ENCODE measurements at places on chromosomes 11 and 22.

DNA sequence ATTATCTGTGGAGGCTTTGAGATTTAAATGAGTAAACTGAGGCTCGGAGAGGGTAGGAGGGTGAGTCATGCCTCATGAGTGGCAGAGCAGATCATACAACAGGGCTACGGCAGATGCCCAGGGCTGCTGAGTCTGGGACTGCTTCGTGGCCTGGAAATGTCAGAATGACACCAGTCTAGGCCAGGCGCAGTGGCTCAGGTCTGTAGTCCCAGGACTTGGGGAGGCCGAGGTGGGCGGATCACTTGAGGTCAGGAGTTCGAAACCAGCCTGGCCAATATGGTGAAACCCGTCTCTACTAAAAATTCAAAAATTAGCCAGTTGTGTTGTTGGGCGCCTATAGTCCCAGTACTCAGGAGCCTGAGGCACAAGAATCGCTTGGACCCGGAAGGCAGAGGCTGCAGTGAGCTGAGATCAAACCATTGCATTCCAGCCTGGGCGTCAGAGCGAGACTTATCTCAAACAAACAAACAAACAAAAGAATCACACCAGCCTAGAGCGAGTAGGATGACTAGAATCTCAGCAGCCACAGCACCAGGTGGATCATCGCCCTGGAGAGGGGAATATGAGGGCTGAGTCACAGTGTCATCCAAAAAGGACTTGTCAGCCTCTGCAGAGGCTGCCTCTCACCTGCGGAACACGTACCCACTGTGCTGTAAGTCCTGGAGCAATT is 48.6 kb upstream of the ADA2 start:
- no peak for DNase-seq

- DNase-seq: no peak
These were observed 29.8 kb downstream of the PIK3IP1 start for GRCh38 chr22:31262312-31263133.

DNA sequence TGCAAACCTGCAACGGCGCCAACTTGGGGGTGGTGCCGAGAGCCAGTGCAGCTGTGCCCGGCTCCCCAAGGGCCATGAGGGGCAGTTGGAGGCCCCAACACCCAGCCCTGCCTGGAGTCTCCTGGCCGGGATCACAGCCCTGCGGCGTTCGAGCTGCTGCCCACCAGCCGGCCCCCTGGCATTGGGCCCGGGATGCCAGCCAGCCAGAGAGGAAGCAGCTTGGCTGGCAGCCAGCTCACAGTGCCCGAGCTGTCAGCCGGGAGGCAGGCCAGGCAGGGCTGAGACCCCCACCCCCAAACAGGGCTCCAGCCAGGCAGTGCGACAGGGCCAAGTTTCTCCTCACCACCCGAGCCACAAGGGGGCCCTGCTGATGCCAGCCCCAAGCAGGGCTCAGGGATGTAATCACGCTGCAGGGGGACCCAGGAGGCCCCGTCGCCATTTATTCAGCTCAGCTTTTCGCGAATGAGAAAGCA is 26.0 kb upstream of the TCF20 start:
- no peak for DNase-seq

GRCh38 chr11:45801723-45802315 is 3.1 kb upstream of the SLC35C1 start:
- no peak for DNase-seq

DNA sequence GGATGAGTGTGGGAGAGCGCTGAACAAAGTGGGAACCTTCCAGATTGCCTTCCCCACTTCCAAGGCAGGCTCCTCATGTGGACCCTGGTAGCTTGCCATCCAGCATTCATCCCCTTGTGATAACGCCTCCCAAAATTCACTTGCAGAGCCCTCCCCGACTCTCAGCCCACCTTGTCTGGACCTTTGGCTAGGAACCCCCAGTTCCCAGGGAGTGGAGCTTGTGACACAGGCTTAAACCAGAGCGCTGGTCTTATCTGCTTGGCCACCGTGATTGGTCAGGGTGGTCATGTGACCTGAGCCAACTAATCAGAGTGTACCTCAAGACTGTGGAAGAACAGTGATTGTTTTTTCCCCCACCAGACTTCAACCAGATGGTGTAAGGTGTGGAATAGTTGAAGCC is 9.6 kb upstream of the SLC35C1 start:
- no peak for DNase-seq

GRCh38 chr11:71153005-71153390 is 99.4 kb downstream of the SHANK2 start:
- no peak for DNase-seq

DNA sequence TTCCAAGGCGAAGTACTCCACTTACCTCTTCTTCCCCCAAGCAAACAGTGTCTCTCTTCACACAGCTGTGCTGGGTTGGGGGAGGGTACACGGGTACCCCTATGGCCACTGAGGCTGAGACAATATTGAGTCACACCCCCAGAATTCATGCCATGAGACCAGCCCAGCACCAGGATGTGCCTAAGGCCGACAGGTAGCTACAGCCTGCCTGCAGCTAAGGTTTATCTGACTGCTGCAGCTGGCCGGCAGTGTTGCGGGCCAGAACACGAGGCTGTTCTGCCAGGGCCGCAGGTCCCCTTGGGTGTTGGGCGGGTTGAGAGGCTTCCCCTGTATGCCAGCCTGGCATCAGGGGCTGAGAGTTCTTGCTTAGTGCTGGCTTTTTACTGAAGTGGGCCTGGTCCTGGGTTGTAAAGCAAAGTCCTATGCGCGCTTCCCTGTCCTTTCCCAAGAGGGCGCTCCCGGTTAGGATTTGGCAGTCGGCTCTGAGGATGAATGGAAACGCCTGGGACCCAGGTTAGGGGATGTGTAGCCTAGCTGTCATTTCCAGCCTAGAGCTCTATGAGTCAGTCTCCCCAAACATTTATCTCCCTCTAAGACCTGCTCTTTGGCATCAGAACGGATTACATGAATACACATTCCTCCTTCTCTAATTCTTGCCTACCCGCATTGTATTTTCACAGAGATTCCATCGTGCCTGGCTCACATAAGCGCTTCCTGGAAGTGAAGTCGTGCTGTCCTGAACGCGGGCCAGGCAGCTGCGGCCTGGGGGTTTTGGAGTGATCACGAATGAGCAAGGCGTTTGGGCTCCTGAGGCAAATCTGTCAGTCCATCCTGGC is 7.1 kb downstream of the USP18 start:
- no peak for DNase-seq

DNA sequence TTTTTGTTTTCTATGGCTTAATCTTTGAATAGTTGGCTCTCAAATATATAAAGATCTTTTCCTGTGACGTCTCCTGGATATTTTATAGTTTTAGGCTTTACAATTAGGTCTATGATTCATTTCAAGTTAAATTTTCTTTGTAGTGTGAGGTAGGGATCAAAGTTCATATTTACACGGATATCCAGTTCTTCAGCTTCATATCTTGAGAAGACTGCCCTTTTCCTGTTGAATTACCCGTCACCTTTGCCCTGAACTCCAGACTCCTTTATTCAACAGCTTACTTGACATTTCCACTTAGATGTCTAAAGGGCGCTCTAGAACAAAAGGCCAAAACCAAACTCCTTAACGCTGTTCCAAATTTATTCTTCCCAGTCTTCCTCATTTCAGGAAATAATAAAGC is 51.7 kb downstream of the TTC17 start:
- DNase-seq: no peak

- no peak for DNase-seq
These were observed 601 bp upstream of the LRP4 start for GRCh38 chr11:46918788-46919513.

DNA sequence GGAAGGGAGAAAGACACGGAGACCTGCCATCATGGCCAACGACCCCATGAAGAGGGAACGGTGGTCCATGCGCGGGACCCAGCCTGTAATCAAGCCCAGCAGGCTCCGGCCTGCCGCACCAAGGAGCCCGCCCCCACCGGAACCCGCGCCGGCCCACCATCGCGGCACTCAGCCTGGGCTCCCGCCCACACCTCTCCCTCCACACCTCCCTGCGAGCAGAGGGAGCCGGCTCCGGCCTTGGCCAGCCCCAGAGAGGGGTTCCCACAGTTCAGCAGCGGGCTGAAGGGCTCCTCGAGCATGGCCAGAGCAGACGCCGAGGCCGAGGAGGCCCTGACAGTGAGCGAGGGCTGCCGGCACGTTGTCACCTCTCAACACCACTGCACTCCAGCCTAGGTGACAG is 1302.8 kb upstream of the CNTN5 start:
- no peak for DNase-seq

GRCh38 chr11:19962801-19963175 is 197.5 kb downstream of the DBX1 start:
- DNase-seq: no peak

- DNase-seq: no peak
These were observed 428 bp downstream of the CDKN1C start for GRCh38 chr11:2885017-2885677.

DNA sequence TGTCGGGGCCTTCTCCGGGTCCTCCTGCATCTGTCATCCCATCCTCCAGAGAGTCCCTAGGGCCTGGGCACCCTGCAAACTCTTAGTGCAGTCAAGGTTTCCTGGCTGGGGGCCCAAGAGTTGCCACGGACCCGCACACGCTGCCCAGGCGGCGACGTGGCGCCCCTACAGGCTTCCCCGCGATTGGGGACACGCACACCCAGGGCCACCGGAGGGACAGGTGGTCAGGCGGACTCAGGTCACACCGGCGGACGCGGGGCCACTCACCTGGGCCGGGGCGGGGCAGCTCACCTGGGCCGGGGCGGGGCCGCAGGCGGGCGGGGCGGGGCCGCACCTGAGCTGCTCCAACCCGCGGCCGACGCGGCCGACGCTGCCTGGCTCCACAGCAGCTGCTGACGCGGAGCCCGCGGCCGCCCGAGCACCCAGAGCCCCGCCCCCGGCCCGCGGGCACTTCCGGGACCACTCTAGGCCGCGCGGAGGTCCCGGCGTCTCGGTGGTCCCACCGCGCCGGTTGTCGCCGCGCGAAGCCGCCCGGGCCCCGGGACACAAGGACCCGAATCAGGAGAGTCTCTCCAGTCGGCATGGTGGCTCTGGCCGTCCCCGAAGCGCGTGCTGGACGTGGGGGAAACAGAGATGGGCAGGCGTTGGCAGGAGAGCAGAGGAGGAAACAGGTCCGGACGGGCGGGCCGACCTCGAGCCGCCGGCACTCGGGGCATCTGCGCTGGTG is at the start of gene ZNF70:
Gene ZNF70, minus strand, starts transcription at position 399 of the 727 bp plus-strand sequence. CDS start 5,972 bp downstream, outside the sequence.
- peak; percentile 86 for DNase-seq

DNA sequence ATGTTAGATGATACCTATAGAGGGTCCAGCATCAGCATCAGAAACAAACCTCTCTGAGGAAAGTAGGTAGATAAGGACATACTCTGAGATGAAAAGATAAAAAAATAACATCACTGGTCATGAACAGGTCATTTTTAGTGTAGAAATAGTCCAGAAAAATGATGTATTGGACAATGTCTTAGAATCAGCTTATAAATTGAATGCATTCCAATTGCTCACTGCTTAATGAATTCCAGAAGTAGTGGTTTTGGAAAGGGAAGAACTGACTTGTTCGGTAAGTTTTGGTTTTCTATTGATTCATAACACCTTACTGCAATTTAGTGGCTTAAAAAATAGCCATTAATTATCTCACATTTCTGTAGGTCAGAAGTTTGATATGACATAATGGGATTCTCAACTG is 929.5 kb upstream of the CCDC90B start:
- no peak for DNase-seq

GRCh38 chr11:64044730-64045393 is 9.1 kb downstream of the FLRT1 start:
- no peak for DNase-seq

GRCh38 chr11:32435152-32435480 is 223 bp downstream of the WT1 start:
- DNase-seq: no peak

GRCh38 chr11:69504127-69504526 is 22.7 kb downstream of the LINC01488 start:
- no peak for DNase-seq

- no peak for DNase-seq
These were observed 237.8 kb downstream of the NXPE2 start for GRCh38 chr11:114915871-114916805.

DNA sequence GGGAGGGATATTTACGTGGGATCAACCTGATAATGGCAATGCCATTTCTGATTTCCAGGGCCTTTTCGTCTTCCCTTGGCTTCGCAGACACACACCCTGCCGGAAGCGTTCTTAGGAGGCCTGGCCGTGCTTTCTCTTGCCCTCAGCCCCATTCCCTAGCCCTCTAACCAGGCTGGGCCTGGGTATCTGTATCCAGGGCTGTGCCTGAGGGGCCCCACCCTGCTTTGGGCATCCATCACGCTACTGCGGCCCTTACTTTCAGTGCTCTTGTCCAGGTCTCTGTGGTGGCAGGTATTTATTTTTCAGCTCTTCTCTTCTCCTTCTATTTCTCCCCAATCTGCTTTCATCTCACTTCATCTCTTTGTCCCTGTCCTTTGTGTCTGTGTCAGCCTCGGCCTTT is 105.0 kb downstream of the ZBTB16 start:
- DNase-seq: no peak

- no peak for DNase-seq
These were observed 916.3 kb downstream of the TBC1D22A start for GRCh38 chr22:47678636-47679287.

Data from stimulated activated CD4-positive, alpha-beta T cell treated with anti-CD3 and anti-CD28 coated beads, Interleukin-4, amount 100 ng/mL, for 4 hours (primary cell).